Activated T-helper 2 cell treated with anti-CD3 and anti-CD28 coated beads, Interferon-gamma antibody, Interleukin-2, Interleukin-4, amounts not matched to agents 10 μg/mL and 5 μg/mL and 100 μg/mL, durations not matched to agents 14 hours and 24 hours and 36 hours (primary cell): ENCODE measurements at places on chromosomes 16 and 17.

DNA sequence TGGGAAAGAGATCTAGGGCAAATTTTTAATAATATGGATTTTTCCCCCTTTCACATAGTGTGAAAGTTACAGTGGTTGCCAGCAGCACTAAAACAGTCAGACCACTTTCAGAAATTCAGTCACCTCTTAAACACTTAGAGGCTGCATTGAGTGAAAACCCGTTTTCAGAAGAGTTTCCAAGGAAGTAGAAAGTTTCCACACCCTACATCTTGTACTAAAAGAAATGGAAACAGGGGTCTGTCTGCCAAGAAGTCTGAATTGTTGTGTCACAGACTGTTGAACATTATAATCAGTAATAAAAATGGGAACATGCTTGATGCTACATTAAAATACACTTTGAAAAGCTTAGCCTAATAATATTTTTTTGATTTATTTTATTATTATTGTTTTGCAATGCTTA lies 278.9 kb upstream of the KCNJ16 start:
- DNase-seq = no peak

DNA sequence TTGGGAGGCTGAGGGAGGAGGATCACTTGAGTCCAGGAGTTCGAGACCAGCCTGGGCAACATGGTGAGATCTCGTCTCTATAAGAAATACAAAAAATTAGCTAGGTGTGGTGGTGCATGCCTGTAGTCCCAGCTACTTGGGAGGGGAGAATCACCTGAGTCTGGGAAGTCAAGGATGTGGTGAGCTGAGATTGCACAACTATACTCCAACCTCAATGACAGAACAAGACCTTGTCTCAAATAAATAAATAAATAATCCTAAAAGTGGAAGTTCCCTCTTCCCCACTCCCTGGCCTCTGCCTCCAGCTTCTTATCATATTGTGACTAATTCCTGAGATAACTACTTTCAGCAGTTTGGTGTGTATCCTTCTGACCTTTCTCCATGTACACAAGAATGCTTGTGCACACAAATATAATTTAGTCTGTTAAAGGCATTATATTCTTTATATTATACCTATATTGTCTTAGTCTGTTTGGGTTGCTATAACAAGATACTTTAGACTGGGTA lies 23.5 kb upstream of the DNAJA2 start:
- DNase-seq = no peak

DNA sequence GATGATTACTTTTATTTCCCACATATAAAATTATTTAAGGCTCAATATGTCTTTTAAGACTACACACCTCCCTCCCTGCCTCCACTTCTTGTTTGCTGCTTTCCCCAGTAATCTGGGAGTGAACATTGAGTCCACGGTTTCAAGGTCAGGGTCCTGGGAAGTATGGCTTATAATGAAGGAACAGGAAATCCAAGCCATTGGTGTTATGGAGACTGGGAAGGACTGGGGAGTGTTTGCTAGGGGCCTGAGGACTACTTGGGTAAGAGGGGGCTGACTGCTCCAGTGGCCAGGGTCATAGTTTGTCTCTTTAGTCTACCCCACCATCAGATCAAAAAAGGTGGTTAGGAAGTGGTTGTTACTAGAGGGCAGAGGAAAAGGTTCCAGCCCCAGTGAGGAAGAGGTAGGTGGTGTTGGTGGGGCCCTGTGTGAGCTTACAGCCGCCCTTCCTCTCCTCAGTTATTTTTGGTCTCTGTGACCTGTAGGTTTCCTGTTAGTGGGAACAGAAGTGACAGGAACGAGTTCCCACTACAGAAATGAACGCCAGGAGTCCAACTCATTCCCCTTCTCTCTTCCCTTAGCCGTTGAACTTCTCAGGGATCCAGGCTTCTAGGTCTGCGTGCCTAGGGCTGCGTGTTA lies 742 bp upstream of the SLC16A13 start:
- DNase-seq = no peak

DNA sequence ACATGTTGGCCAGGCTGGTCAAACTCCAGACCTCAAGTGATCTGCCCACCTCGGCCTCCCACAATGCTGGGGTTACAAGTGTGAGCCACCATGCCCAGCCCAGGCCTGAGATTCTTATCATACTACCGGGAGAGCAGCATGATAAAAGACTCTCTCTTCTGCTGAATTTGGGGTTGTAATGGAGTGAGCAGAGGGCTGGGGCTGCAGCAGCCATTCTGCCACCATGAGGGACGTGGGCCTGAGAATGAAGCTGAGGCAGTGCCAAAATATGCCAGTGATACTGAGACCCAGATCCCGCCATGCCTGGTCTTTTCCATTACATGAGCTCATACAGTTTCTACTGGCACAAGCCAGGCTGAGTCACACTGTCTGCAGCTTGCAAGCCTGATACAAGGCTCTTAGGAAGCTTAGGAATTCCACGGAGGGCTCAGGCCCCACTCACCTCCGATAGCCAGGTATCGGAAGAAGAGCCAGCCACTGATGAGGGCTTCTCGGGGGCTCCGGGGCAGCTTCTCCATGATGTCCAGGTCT lies 19.6 kb upstream of the P2RX1 start:
- no peak for DNase-seq

- no peak for DNase-seq
Observed at GRCh38 chr17:43444223-43445008, 39.4 kb upstream of the DHX8 start.

- DNase-seq = no peak
Observed at GRCh38 chr17:50278526-50279180, 4.4 kb downstream of the TMEM92 start.

DNA sequence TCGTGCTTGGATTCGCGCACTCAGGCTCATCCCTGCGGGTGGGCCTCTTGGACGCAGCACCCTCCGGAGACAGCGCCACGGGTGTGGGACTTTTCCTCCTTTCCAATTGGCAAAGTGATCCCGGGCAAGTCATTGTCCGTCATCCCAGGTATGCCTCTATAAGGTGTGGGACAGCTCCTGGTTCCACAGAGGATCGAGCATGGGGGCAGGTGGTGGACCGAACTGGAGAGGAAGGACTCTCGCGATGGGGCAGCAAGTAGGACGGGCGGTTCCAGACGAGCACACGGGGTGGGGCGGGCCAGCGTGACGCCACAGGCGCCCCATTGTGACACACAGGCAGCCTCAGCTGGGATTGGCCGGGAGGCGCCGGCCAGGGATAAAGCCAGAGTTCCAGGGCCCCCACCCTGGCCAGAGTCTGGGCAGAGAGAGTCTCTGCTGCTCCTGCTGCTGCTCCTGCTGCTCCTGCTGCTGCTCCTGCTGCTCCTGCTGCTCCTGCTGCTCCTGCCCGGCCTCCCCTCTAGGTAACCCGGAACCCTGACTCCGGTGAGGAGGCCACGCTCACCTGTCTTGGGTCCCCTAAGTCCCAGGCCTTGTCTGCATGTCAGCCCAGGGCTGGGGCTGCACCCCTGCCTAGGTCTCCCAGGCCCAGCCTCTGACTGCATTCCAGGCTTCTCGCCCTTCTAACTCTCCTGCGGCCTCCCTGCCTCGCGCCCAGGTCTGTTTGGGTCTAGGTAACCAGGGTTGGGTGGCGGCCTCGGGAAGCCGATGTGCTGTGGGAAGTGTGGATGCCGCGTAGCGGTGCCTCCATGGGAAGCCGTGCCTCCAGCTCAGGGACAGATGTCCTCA lies 38.5 kb upstream of the SLC47A1 start:
- no peak for DNase-seq

- DNase-seq = peak; percentile 80
Observed at GRCh38 chr17:65556014-65556909, 5.2 kb downstream of the AXIN2 start.

DNA sequence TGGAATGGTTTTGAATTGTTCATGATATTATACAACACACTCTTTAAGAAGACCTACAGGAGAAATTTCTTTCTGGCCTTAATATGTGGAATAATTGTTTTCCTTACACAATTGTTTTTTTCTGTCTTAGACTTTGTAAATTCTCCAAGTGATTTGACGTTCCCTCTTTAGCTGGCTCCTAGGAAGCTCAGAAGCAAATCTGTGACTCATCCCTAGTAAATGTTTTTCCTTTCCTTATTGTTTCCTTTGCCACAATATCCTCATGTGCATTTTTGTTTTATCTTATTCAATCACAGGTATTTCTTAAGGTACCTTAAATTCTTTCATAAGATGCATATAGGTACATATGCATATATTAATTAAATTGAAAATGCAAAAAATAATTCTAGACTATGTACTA lies 13.5 kb downstream of the KIAA0753 start:
- DNase-seq = no peak

GRCh38 chr16:67346341-67346740 lies 19.7 kb downstream of the LRRC36 start:
- no peak for DNase-seq

- DNase-seq = no peak
Observed at GRCh38 chr17:80427366-80428282, 12.7 kb downstream of the ENDOV start.

- no peak for DNase-seq
Observed at GRCh38 chr17:4908301-4908700, 5.4 kb upstream of the CHRNE start.
